ENCODE measurements at places on chromosomes 12 and 14.
A peak's percentile ranks its signal among the peaks of the same experiment; 100 is the strongest.

DNA sequence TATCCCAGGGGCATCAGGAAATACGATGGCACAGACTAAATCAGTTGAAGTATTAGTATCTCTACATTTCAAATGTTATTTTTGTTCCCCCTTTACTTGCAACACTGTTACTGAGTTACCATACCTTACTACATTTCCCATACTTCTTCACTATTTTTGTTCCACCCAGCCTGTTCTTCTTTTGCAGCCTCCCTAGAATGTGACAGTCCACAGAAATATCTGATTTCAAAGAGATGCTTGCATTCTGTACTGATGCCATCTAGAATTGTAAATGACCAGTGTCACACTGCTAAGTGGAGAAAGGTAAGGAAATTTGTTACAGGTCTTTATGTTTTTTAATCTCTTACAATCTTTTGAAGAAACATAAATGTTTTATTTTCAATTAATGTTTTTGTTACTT, 279.9 kb downstream of the CCER1 start:
- DNase-seq, result no peak

DNA sequence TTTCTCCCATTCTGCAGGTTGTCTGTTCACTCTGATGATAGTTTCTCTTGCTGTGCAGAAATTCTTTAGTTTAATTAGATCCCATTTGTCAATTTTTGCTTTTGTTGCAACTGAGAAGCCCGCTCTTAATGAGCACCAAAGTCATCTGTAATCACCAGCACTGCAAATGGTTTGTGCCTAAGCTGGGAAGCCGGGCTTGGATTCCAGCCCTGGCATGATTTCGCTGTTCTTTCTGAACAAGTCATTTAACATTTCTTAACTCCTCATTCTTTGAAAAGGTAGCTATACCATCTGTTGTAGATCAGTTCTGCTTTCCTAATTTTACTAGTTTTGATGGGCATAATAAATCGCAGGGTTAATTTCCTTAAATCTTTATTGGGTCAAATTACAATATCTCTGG, 32.1 kb downstream of the PIWIL1 start:
- no peak for DNase-seq

- DNase-seq, result no peak
These were observed 47.2 kb downstream of the OR9K2 start for GRCh38 chr12:55173456-55173855.

- DNase-seq, result no peak
These were observed 63.7 kb upstream of the MANSC4 start for GRCh38 chr12:27843714-27844245.

DNA sequence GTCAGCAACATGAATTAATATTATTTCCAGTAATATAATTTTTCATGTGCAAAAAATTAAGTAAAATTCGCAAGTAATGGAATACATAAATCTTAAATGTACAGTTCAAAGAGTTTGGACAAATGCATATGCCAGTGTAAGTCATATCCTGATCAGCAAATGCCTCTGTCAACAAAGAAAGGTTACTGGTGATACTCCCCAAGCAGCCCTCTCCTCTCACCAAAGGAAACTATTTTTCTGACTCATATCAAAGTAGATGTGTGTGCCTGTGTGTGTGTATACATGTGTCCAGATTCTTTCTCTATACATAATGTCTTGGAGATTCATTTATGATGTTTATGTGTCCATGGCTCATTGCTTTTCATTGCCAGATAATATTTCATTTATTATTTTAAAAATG, 1035.0 kb downstream of the SLC16A7 start:
- no peak for DNase-seq

- no peak for DNase-seq
These were observed 10.3 kb upstream of the RIC8B start for GRCh38 chr12:106764220-106764619.

DNA sequence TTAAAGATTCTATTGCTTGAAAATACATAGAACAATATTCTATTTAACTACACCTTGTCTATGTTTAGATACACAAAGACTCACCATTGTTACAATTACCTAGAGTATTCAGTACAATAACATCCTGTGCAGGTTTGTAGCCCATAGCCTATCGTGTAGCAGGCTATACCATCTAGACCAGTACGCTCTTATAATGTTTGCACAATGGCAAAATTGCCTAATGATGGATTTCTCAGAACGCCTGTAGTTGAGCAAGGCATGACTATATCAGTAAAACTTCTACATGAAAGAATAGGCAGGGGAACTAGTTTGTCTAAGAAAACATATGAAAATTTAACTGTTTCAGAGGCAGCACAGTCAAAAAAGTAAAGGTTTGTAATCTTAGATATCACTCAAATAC, 375.9 kb downstream of the DAD1 start:
- DNase-seq, result no peak

- DNase-seq, result no peak
These were observed 47.9 kb downstream of the SEL1L start for GRCh38 chr14:81485781-81486180.

DNA sequence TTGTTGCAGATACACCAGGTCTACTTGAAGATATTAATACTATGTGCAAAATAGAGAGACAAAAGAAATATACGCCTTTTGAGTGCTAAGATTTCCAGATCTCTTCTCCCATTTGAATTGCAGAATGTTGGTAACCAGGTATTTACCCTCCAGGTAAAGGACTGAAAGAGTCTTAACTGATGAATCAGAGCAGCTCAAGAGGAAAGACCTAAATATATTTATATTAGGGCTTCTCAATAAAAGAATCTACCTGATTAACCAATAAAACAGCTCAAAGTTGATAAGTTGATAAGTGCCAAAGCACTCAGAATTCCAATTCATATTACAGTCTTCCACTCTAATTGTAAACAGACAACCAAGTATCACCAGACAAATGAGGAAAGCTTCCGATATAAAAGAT, 59.2 kb downstream of the ZNF641 start:
- no peak for DNase-seq

GRCh38 chr12:28294300-28294699, 104.0 kb downstream of the CCDC91 start:
- DNase-seq, result no peak

- no peak for DNase-seq
These were observed 98.6 kb downstream of the C12orf50 start for GRCh38 chr12:87930627-87931026.

- DNase-seq, result no peak
These were observed 480.7 kb upstream of the RGS6 start for GRCh38 chr14:71451501-71451900.

GRCh38 chr14:95217391-95217900, 60.1 kb upstream of the DICER1 start:
- DNase-seq, result no peak

- no peak for DNase-seq
These were observed 130.3 kb upstream of the ARID2 start for GRCh38 chr12:45599196-45599595.

DNA sequence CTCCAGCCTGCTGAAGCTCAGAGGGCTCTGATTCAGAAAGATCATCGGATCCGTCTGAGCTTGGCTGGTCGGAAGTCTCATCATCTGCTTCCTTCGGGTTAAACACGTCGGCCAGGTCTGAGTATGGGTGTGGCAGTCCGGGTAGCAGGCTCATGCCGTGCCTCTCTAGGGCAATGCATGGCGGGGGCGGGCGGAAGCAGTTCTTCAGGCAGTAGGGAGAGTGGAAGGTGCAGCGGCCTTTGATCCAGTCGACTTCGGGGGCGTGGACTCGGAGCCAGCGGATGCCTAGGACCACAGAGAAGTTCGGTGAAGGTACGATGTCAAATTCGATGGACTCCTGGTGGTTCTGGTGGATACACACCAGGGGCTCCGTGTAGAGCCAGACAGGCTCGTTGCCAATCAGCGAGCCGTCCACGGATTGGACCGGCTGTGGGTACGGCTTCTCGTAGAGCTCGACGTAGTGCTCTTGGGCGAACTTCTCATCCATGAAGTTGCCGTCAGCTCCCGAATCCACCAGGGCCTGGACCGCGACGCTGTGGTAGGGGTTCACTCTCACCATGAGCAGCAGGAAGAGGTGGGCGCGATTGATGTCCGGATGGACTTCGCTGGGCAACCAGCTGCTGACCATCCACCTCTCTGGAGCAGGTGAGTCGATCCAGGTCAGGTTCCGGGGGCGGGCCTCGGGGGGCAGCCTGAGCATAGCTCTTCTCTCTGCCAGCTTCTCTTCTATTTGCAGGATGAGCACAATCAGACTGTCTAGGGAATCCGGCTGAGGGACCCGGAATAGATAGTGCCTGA, 20.3 kb downstream of the RTL1 start:
- no peak for DNase-seq

GRCh38 chr14:52949711-52950409, 990 bp downstream of the FERMT2 start:
- no peak for DNase-seq

DNA sequence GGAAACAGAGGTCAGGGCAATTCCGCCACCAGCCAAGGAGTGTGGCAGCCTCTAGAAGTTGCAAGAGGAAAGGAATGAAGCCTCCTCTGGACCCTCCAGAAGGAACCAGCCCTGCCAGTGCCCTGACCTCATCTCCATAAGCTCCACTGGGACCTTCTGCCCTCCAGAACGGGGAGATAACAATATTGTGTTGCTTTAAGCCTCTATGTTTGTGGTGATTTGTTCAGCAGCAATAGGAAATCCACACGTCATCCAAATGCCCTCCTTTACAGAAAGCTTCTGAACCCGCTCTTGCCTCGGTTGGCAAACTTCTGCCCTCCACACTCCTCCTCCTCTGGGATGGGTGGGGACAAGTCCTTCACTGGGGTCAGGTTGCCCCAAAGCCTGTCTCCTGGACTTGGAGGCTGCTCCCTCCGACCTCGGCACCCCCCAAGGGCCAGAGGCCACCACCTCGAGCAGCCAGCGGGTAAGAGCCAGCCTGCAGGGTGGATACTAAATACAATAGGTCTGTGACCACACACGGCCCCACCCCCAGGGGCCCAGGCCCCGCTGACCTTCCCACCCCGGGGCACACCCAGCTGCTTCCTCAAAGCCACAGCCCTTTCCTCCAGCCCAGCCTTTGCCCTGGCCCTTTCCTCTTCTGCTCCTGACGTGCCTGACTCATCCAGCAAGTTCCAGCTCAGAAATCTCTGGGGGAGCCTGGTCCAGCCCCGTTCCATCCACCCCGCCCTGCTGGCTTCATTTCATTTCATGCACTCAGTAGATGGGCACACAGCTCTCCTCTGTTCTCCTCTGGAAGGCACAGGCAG, 58.7 kb upstream of the NCOR2 start:
- DNase-seq, result peak; percentile 21

GRCh38 chr12:49521389-49521788, 17.4 kb upstream of the KCNH3 start:
- DNase-seq, result no peak

DNA sequence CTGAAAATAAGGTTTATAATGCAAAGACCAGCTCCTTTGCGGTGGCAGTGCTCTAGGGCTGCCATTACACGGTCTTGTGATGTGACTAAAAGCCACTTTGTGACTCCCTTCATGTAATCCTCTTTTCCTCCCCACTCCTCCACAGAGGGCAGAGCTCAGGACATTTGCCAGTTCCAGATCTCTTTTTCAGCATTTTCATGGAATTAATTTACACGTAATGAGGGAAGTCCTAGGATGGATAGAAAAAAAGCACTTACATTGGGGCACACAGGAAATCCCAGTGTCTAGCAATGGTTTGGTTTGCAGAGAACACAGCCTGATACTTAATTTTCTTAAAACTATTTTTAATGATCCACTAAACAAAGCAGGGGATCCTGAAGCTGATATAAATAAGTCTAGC, 17.5 kb upstream of the ATF1 start:
- DNase-seq, result no peak

- DNase-seq, result no peak
These were observed 43.6 kb downstream of the ZCRB1 start for GRCh38 chr12:42282294-42282693.

GRCh38 chr12:28574746-28575592, 384.7 kb downstream of the CCDC91 start:
- DNase-seq, result no peak

- DNase-seq, result no peak
These were observed 145.8 kb downstream of the KIF26A start for GRCh38 chr14:104284107-104284592.

DNA sequence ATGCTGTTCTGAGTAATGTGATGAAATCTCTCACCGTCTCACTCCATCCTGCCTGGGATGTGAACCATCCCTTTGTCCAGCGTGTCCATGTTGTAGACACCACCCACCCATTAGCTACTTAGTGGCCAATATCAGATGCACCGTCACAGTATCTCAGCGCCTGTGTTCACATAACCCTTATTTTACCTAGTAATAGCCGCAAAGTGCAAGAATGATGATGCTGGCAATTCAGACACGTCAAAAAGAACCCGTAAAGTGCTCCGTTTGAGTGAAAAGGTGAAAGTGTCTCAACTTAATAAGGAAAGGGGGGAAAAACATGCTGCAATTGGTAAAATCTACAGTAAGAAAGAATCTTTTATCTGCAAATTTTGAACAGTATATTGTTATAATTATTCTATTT, 3.0 kb downstream of the RNASE10 start:
- DNase-seq, result no peak

DNA sequence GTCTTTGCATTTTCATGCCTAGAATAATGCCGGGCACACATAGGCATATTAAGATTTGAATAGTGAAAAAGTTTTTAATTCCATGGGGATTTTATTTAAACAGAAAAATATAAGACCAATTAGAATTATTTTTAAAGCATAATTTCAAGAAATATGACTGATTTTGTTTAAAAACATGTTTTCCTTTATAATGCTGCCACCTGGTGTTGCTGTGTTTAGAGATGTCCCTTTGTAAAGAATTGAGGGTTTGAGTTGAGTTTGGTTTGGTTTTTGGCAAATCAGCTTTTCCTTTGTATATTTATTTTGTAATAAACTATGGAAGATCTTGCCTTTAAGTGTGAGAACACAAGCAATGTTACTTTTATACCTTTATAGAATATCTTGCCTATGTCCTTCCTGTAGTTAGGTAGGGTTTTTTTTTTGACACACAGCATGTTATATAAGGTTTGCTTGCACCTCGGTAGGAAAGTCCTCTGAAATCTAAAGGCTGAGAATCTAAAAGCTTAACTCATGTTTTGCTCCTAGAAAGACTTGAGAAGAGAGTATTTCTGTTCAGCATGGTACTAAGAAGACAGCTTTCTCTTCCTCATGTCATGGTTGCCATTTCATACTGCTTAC, 31.4 kb upstream of the SNAPC1 start:
- DNase-seq, result no peak

GRCh38 chr14:74584951-74585350, 27.1 kb downstream of the LTBP2 start:
- no peak for DNase-seq

DNA sequence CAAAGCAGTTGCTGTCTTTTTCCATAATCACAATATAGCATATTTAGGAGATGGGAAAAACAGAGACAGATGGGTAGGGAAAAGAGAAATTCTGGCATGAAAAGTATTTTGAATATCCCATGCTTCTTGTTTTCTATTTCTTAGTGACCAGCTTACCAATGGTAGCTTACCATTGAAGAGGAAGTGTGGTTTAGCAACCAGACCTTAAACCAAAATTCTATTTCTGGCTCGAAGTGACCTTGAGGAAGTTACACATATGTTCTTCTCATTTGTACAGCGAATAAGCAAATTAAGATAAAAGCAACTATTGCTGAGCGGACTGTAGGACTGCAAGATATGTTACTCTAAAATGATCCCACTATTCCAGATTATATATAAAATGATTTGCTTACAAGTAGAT, 82.9 kb downstream of the FGD4 start:
- no peak for DNase-seq

GRCh38 chr12:8493084-8493483, 20.2 kb upstream of the CLEC4D start:
- no peak for DNase-seq

- DNase-seq, result no peak
These were observed 397.8 kb downstream of the SEC23A start for GRCh38 chr14:38705220-38705619.

Data from endothelial cell (in vitro differentiated cells).